H9 (cell line): ENCODE measurements at places on chromosomes 1 and 21.

- DNase-seq = no peak
Measured at GRCh38 chr1:184691719-184692324, 62.8 kb downstream of the EDEM3 start.

- peak; percentile 60 for DNase-seq
Measured at GRCh38 chr1:117662667-117663066, 56.8 kb downstream of the TENT5C start.

DNA sequence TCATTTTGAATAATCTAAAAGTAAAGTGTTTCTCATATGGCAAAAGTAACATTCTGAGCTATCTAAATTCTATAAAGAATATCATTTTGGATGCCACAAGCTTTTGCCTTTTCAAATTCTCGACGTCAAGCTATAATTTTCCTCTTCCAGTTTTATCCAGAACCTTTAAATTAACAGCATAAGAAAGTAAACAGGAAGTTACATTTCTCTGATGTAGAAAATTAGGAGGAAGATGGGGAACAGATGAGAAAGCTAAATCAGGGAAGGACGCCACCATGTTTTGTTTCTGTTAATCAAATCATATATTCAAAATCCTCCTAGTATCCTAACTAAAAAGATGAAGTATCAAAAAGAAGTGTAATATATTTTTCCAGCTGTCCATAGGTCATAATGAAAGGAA is 8.8 kb upstream of the CAMSAP2 start:
- no peak for DNase-seq

GRCh38 chr1:167518331-167518700 is at the start of gene CD247:
Gene CD247, minus strand, starts transcription at chr1:167518529. Its CDS starts 64 bp downstream, at chr1:167518465.
- no peak for DNase-seq

DNA sequence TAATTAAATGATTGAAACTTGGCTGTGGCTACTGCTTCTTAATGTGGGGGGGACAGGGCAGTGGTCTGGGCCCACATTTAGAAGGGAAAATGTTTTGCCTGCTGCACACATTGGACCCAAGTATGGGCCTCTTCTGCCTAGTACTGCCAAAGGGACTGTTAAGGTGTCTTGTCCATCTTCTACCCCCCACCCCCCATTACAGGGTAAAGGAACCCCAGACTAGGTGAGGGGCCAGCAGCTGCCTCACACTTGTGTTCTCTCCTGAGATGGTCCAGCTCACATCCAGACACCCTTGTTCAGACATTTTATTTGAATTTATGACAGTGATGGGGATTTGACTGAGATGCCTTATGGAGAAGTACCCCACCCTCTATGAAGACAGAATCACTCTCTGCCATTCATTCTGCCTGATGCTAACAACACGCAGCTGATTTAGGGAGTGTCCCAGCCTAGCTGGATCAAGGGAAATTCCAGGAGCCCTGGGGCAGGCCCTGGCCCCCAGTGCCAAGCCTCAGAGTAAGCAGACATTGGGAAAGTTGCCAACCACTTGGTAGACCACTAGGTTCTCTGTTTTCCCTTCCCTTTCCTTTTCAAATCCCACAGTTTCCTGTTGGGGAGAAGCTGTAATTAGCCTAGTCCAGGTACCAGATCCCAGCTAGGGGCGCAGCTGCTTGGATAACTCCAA is 42.1 kb downstream of the YARS1 start:
- no peak for DNase-seq

- DNase-seq = no peak
Measured at GRCh38 chr1:101993710-101994109, 3.0 kb downstream of the OLFM3 start.

DNA sequence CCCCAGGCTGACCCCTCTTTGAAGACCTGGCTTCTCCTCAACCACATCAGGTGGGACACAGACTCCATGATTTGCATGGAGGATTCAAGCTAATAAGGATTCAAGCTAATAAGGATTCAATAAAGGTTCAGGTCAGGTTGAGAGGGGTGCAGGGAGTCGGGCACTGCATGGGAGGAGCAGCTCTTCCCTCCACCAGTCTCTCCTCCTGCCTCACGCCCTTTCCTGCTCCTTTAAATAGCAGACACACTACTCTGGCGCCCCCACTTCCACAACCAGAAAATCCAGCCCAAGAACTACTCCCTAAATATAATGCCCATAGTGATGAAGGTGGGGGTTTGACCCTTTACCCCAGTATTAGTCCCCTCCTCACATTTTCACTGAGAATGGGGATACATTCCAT is 7.1 kb downstream of the MEX3A start:
- peak; percentile 41 for DNase-seq

DNA sequence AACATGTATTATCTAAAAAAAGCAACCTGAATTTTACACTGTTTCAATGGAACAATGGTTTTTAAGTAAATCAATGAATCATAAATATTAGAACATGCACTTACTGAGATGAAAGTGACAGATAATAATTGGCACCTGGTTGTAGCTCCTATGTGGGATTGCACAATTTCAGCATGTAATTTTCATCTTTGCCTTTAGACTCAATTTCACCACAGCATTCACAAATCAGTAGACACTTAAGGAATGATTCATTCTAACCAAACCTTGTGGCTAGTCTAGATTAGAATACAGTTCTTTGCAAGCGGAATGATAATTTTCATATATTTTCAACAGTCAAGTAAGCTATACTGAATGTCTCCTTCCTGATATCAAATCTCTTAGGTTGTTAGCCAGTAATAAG is 853.4 kb downstream of the KCNT2 start:
- no peak for DNase-seq

DNA sequence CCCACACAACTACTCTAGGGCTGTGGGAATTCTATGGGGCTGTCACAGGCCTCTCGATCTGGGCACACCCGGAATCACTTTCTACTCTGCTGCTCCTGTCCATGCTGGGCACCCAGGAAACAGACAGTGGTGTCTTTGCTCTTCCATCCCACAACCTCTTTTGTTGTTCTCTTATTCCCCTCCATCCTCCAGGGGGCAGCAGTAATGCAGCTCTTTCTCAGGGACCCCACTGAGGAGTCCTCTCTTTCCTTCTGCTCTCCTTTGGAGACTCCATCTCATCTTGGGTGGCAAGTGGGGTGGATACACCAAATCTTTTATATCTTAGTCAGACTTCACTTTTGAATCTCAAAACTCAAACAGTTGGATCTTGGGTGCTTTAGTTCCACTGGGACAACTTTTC is 206.3 kb downstream of the HS2ST1 start:
- no peak for DNase-seq

- DNase-seq = no peak
Measured at GRCh38 chr1:235783148-235783776, 83.4 kb downstream of the LYST start.
